ENCODE measurements at places on chromosomes 2 and 18.
A peak's percentile ranks its signal among the peaks of the same experiment; 100 is the strongest.

DNA sequence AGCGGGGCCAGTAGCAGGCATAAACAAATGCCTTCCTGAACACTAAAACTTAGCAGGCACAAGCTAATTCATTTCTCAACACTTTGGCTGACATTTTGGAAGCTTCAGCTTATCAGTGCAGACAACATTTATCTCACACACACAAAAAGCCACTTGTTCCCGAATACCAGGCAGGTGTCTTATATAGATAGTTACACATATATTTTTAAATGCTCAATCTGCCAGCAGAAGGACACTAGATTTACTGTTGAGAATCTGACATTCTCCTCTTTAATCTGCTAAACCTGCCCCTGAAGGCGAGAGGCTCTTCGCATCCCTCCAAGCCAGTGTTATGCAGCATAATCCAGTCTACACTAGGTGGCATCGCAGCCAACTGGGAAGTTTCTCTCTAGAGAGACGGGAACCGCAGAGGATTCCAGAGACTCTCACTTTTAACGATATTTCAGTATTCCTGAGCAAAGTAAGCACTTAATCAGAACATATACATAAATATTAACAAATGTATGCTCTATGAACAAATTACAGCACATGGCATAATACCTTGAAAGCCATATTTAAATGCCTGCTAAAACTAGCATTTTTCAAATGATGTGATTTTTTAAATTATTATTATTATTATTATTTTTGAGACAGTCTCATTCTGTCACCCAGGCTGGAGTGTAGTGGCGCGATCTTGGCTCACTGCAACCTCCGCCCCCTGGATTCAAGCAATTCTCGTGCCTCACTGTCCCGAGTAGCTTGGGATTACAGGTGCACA lies 90.2 kb upstream of the SCG2 start:
- no peak for DNase-seq

DNA sequence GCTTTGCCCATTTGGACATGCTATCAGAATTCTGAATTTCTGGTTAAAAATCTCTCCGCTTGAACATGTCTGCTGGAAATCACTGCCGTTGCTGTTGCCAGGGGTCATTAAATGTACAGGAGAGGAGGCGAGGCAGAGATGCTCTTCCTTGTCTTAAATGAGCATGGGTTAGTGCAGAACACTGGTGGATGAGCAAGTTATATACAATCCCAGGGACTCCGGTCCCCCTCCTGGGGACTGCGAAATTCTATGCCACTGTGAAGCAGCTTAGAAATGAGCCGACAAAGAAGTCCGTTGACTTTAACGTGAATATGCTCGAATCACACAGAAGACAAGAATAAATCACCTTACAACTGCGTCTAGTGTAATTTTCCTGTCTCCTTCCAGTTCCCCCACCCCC lies 95.1 kb upstream of the KLHL14 start:
- no peak for DNase-seq

DNA sequence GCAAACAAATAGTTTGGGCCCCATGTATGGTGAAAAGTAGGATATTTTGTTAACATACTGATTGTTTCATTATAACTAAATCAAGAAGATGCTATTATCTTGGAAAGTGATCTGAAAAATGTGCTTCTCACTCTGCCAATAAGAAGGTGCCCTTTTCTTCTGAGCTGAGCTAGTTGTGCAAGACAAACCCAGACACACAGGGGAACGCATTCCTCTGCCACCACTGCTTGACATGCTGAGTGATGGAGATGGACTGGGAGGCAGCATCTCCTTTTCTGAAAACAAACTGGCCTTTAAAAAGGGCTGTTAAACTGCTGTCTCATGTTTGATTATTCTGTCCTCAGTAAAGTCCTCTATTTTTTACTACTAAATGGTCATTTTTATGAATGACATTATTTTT lies 1989.9 kb upstream of the CELF4 start:
- no peak for DNase-seq

- no peak for DNase-seq
Measured at GRCh38 chr18:43934781-43935471, 657.6 kb upstream of the SYT4 start.

DNA sequence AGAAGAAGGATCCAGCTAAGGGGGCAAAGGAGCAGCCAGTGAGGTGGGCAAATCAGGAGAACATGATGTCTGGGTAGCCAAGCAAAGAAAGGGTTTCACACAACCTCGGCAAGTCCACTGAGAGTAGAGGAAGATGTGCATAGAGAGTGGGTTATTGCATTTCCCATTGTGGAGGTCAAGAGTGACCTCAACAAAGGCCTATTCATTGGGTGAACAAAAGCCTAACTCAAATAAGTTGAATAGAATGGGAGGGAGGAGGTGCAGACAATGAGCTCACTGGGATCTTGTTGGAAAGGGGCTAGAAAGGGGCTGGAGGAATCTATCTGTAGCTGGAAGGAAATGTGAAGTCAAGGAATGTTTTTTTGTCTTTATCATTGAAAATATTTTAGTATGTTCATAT lies 14.0 kb upstream of the PDCL3 start:
- DNase-seq, result no peak

- no peak for DNase-seq
Measured at GRCh38 chr2:123359636-123360035, 665.5 kb upstream of the CNTNAP5 start.

DNA sequence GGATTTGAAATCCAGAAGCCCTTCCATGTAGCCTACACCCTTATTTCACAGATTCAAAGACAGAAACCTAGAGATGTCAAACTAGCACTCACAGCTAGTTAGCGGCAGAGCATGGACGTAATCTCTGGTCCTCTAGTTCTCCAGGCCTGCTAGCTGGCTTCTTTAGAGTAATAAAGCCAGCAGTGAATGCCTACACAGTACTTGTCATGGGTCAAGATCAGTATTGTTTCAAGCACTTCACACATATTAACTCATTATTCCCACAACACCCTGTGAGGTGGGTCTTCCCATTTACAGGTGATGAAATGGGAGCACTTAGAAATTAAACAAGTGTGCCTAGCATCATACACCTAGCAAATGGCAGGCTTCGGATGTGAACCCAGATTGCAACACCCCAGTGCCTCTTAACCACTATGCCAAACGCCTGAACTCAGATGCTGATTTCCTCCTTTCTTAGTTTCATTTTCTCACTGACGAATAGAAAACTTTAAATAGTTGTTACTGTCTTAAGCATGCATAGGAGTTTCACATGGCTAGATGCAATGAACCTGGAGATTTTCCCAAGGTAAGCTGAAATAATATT lies 14.5 kb upstream of the ZBTB14 start:
- DNase-seq, result peak; percentile 65

DNA sequence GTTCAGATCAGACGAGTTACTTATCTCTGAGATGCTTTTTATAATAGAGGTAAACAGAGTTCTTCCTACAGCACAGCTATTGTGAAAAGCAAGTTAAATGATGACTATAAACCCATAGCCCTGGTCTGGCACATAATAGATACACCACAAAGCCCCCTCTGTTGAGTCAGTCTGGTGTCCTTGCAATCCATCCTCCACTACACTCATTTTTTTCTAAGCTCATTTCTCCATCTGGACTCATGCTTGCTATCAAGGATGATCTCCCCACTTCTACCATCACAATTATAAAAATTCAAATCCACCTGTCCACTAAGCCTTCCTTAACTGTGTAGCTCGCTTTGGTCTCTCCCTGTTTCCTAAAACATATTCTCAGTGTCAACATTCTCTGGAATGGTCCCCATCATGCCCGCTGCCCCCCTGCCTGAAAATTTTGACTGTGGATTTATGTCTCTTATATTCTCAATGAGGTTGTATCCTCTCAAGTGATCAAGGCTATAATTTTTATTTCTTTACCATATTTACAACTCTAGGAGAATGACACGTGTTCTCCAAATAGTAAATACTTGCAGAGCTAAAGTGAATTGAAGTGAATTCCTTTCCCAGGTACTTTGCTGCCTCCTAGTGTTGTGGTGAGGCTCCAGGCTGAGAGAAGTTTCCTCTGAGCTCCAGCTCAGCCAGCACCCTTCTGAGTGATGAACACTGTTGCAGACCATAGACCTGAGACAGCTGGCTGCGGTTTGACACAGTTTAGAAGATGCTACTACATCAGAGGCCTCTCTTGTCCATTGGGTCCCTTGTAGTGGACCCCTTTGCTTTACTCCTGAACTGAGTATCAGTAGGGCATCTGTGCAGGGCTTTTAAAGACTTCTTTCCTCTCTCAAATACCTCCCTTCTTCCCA lies 108.7 kb downstream of the DPP10 start:
- DNase-seq, result no peak

DNA sequence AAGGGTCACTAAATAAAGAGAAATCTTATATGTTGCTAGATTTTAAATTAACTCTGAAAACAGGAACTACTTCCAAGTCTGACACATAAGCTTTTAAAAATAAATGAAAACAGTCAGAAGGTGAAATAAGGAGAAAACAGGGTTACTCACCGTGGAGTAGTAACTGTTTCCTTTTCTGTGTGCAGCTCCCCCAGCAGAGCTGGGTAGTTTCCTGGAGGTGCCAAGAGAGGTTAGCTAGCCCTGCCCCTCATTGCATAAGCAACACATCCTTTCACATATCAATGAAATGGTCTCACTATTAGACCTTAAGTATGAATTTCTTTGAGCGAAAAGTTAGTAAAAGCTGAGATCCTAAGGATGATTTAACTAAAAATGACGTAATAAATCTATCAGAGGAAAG lies 54.0 kb upstream of the GPR75 start:
- peak; percentile 20 for DNase-seq

All from CD4-positive, alpha-beta T cell treated with Interferon alpha-2 for 1 hour (primary cell).